ENCODE measurements at places on chromosomes 1 and 21.
A peak's percentile ranks its signal among the peaks of the same experiment; 100 is the strongest.

DNA sequence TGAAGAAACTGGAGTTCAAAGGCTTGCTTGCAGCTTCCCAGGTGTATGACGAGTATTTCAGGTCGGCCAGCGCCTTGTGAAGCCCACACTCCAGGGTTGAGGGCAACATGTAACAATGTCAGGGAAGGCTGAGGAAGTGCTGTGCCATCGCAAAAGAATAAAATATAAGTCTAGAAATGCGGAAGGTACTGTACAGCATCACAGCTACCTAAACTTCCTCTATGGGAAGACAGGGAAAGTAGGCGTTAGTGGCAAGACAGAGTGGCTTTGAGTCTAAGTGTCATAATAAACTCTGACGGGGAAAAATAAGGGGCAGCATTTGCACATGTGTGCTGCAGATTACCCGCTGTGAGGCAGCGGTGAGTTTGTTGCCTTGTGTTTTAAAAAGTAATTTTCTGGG is 28.9 kb downstream of the DOP1B start:
- no peak for DNase-seq

DNA sequence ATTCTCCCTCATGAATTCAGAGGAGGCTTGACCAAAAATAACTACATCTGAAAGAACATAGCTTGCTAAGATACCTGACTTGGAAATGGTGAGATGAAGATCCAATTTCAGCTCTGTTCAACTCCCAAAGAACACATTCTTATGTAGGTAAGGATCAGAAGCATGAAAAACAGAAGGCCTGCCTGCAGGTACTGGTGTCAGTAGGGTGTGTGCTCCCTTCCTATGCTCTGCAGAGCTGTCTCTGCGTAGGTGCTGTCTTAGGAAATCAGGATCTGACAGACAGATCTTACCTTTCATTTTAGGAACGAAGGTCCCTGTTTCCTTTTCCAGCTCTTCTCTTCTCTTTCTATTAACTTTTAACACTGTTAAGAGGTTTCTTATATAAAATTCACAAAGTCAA is 5.6 kb upstream of the OR6K2 start:
- DNase-seq, result no peak

DNA sequence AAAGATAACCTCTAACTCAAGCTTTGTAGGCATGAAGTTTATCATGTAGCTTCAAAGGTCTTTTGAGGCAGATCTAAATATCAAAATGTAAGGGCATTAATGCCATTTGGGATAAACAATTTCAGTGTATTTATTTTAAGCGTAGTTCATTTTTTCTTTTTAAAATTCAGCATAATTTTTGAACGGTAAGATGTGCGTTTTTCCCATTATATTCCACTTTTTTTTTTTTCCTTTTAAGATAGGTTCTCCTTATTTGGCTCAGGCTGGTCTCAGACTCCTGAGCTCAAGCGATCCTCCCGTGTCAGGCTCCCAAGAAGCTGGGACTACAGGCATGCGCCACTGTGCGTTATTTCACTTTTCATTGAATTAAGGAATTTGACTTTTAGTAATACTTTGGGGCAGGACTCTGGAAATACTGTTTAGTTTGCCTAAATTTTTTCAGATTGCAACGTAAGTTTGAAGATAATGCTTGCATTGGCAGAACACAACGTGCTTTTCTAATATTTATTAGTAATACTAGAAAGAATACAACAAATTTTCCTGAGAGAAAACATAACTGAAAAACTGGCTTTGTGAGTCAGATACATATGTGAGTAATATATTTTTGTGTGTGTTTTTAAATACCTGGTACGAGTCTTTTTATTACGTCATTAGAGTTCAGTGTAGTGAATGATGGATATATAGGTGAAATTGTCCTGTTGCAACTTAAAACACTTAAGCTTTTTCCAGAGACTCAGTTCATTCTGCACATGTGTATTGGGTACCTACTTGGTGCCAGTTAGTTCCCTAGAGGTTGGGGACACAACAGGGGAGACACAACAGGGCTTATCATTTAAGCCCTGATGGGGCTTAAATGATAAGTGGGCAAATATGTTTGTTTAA is 2.2 kb downstream of the RALGPS2 start:
- DNase-seq, result peak; percentile 47

- no peak for DNase-seq
Observed at GRCh38 chr1:245686006-245686405, 531.2 kb downstream of the KIF26B start.

DNA sequence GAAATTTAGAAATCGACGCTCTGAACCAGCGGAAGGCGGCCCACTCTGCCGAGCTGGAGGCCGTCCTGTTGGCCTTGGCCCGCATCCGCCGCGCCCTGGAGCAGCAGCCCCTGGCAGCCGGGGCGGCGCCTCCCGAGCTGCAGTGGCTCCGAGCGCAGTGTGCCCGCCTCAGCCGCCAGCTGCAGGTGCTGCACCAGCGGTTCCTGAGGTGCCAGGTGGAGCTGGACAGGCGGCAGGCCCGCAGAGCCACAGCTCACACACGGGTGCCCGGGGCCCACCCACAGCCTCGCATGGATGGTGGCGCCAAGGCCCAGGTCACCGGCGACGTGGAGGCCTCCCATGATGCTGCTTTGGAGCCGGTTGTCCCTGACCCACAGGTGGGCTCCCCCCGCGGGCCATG is 47.0 kb upstream of the DIP2A start:
- DNase-seq, result no peak

GRCh38 chr1:182095946-182096345 is 34.4 kb upstream of the ZNF648 start:
- no peak for DNase-seq

DNA sequence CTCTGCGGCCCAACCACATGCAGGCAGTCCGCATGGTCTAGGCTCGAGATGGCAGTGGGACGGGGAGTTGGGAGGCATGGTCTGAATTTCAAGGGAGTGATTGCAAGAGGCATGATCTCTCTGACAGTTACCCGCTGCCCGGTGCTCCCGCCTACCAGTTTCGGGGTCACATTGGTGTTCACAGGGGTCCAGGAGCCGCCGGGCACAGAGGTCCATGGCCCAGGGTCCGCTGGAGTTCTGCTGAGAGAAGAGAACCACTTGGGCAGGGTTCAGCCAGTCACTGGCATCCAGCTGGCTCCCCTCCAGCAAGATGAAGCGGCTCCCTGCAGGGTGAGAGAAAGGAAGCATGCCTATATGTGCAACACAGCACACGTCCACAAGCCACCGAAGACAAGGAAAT is 141.3 kb downstream of the ASTN1 start:
- no peak for DNase-seq

Data from HCEC 1CT (cell line).